ENCODE measurements at places on chromosomes 12 and 14.

DNA sequence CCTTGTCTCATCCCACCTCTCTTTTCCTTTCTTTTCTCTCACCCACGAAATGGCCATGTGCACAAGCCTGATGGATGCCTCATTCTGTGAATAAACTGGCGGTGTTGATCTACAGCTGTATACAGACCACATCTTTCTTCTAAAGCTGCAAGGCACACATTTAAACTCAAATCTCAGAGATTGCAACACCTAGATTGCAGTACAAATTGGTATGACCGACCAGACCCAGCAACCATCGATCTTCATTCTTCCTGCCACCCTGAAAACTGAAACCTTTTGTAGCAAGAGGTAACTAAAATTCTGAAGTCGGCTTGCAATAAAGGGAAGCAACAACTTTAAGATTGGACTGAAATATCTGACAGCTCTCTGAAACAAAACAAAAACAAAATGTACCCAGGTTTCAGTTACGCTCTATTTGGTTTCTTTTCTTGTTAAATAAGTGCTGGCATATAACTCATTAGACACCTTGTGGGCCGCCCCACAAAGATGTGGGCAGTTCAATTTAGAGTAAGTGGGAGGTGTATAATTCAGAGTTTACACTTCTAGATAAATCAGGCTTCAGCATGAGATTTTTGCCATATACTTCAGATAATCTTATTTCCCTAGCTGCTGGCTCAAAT lies 390.0 kb upstream of the NOVA1 start:
- DNase-seq: no peak

DNA sequence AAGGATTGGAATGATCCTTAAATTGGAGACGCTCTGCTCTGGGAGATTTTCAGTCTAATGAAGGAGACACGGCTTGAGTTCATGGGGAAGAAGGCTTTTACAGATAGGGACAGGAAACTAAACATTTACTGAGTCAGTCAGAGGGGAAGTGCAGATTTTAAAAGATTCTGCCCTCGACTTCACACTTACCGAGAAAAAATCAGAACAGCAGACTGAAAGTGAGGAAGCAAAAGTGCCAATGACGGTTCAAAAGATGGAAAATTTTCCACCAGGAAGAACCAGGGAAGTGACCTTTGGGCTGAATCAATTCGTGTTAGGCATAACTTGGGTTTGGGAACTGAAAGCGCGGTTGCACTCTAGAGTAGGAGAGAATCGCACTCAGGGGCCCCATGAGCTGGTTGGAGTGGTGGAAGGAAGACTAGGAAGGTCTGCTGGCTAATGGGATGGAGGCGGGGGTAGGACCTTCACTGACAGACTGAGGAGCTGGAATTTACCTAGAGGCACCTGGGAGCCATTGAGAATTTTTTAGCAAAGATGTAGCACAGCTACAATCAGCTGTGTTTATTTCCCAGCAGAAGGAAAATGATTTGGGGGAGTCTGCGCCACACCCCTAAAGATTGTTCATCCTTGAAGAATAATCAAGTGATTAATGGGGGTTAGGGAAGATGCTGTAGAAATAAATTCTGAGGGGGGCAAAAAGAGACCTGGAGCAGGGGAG lies 1.2 kb downstream of the KCNK13 start:
- DNase-seq: no peak

DNA sequence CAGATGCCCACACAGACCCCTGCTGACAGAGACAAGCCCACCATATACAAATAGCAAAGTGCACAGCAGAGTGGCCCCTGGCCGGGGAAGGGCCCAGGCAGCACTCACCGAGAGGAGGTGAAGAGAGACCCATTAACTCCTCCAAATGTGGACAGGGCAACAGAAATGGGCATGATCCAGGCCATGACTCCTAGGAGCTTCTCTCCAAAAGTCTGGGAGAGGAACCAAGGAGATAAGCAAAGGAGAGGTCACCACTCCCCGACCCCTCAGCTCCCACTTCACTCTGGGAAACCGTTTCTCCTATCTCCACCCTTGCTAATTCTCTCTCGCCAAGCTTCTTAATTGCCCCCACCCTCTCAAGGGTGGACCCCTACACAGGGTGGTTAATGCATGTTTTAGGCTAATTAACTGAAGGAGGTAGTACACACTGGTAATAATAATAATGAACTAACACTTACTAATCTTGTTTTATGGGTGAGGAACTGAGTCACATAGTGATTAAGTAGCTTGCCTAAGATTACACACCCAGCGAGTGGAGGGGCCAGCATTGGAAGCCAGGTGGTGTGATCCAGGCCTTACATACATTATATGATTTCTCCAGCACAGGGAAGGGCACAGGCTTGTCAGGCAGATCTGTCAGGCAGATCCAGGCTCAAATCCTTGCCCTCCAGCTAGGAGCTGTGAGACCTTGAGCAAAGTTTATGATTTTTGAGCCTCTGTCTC lies 18.9 kb upstream of the CEBPE start:
- DNase-seq: no peak

DNA sequence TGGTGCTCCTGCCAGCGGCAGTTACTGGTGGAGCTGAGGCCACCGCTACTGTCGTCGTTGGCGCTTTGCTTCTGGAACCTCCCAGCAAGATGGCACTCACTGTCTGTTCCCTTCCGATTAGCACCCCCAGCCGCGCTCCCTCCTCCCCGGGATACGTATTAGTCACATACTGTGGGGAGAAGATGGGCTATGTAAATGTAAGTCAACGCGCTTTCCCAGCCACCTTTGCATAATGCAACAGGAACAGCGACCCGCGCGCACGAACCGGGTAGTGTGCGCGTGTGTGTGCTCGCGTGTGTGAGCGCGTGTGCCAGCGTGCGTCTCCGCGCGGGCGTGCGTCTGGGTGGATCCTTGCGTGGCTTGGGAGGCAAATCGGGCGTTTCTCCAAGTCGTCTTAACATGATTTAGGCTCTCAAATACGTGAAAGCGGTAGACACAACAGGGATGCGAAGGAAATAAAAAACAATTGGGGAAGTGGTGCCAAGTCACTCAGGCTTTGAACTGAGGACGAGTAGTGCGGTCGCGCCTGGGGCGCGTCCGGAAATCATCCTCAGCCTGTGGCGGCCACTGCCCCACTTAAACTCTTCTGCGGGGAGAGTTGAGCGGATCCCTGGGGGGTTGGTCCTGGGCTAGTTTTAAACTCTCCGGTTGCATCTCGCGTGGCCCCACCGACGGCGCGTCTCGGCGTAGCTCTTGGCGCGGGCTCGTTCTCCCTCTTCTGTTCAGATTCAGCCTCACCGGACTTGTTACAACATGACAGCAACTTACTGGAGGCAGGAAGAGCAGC lies 1.8 kb downstream of the FLRT2 start:
- no peak for DNase-seq

GRCh38 chr14:101876555-101876938 lies 87.8 kb upstream of the DYNC1H1 start:
- DNase-seq: peak; percentile 12

DNA sequence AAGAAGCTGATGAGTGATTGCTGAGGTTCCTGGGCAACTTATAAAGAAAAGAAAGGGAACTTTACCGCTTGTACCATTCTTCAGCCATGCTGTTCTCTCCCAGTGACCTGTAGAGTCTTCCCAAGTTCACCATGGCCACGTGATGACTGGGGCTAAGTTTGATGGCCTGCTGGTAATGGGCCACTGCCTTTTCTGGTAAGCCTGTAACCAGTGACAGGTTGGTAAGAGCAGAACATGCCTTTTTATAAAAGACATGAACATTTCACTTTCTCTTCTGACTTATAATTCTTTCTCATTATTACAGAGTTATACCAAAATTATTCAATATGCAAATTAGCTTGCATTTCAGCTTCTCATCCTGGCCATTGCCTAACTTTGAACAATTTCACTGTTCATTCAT lies 20.9 kb upstream of the OVCH1 start:
- DNase-seq: no peak

DNA sequence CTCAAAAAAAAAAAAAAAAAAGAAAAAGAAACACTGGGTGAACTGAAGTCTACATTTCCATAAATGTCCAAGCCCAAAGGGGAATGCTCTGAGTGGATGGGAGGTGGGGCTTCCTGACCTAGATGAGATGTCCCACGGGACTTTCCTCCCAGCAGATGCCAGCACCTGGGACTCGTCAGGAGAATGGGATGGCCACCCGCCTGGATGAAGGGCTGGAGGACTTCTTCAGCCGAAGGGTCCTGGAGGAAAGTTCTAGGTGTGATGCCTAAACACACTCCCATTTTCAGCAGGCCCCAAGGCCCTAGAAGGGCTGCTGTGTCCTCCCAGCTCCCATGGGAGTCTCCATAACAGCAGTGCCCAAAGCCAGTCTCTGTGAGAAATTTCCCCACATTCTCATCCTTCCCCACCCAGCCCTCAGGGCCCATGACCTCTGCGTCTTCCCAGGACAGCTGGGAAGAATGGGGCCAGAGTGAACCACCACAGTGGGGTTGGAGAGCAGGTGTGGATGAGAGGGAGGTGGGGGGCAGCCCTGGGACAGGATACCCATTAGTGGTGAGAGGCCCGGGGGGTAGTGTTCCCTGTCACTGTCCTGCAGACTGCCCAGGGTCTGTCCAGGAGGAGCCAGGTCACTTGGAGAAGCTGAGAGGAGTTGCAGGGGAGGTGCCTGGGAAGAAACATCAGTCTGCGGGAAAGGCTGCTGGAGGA lies 7.1 kb upstream of the CPNE6 start:
- DNase-seq: no peak

DNA sequence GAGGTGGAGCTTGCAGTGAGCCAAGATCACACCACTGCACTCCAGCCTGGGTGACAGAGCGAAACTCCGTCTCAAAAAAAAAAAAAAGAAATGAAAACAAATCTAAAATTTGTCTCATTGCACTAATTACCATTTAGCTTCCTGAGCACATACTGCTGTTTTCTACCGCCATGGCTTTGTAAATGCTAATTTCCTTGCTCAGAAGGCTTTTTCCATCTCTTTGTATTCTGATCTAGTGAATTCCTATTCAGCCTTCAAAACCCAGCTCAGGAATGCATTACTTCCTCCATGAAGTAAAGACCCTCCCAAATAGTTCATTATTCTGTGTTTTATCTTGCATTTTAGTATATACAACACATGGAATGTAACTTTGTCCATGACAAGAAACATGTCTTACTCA lies 33.6 kb downstream of the CEP83 start:
- no peak for DNase-seq

DNA sequence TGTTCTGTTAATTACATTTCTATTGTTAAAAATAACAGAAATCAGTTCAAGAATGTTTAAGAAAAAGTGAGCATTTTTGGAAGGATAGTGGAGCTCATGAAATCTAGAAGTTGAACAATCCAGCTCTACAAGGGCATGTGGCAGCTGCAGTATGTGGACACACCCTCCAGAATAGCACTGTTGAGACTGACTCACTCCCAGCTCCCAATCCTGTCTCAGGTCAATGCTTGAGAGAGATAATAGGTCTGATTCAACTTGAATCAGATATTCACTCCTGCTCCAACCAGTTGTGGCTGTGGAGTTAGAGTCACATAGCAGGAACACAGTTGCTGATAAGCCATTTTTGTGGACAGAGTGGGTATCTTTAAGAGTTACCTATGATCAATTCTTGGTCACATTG lies 113.0 kb upstream of the NTF3 start:
- peak; percentile 78 for DNase-seq

- DNase-seq: no peak
Observed at GRCh38 chr14:22124073-22124613, 450.5 kb upstream of the OR4E1 start.

GRCh38 chr14:59330455-59330854 lies 134.7 kb downstream of the GPR135 start:
- no peak for DNase-seq

Measured in stromal cell of bone marrow (primary cell).